ENCODE measurements at places on chromosomes 1 and 21.

DNA sequence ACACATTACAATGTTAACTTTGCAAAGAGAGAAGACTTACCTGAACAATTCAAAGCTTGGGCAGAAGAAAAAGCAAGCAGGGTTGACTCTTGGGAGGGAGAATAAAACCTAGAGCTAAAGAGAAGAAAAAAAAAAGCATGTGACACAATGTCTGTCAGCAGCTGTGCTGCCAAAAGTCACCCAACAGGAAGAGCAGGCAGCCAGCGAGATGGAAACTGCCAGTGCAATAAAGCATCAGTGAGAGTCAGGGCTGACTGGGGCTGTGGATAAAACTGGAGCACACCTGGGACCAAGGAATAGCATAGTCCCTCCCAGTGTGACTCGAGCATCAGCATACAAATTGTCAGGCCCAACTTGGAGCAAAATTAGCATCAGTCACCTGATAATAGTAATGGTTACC is 65.0 kb upstream of the SLC22A15 start:
- DNase-seq: peak; percentile 61

DNA sequence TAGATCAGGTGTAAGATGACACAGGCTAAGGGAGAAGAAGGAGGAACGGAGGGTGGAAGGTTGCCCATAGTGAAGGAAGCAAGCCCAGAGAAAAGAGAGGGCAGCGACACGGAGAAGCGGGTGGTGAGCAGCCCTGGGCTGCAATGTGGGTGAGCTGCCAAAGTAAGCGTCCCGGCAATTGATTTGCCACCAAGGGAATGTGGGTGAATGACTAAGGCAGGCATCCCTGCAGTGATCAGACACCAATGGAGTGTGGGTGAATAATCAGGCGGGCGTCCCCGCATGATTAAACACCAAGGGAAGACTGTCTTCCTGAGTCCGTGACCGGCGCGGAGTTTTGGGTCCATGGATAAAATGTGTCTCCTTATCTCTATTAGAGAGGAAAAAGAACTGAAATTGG is 79.6 kb downstream of the UCHL5 start:
- no peak for DNase-seq

- peak; percentile 68 for DNase-seq
Observed at GRCh38 chr1:205711105-205712048, 31.1 kb upstream of the SLC45A3 start.

GRCh38 chr1:87495147-87495546 is 166.5 kb downstream of the LMO4 start:
- DNase-seq: no peak

GRCh38 chr1:26168410-26169197 is at the start of gene C1orf232:
Gene C1orf232, minus strand, starts transcription at chr1:26168963. Its CDS starts 464 bp downstream, at chr1:26168499.
- DNase-seq: peak; percentile 88

DNA sequence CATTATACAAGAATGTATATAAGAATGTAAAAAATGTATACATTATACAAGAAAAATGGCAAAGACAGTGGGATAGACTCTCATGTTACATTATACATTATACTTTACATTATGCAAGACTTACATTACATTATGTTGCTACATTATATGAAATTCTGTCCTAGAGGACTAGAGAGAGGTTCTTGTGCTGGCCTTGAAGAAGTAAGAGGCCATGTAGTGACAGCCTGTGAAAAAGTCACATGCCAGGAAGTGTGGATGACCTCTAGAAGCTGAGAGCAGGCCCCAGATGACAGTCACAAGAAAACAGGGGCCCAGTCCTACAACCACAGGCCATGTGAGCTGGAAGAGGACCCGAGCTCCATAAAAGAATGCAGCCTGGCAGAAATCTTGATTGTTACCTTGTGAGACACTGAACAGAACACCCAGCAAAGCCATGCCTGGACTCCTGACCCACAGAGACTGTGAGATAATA is 30.5 kb upstream of the AHCYL1 start:
- DNase-seq: no peak

DNA sequence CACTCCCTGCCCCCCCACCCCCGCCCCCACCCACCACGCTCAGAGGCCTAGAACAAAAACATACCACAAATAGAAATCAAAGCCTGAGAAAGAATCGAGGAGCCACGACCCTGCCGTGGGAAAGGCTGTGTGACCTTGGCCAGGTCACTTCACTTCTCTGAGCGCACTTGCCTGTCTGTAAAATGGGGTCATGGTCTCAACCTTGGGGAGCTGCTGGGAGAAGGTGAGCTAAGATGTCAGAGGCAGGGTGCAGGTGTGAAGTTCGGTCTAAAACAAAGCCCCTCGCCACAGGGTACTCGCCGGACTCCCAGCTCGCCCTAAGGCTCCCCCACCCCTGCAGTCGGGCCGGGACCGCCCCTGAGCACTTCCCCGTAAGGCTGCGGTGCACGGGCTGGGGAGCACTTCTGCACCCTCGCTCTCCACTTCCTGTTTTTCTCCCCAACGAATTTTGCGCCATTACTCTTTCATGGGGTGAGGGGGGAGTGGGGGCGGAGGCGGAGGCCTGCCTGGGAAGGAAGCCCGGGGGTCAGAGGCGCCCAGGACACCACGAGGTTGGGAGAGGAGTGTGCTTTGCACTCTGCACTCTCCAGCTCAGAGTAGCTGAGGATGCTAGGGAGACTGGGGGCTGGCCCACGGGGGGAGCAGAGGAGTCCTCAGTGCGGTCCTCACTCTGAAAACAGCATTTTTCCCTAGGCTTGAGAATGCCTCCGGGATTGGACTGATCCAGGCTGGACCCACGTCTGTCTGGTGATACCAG is 21.9 kb upstream of the PIK3CD start:
- no peak for DNase-seq

DNA sequence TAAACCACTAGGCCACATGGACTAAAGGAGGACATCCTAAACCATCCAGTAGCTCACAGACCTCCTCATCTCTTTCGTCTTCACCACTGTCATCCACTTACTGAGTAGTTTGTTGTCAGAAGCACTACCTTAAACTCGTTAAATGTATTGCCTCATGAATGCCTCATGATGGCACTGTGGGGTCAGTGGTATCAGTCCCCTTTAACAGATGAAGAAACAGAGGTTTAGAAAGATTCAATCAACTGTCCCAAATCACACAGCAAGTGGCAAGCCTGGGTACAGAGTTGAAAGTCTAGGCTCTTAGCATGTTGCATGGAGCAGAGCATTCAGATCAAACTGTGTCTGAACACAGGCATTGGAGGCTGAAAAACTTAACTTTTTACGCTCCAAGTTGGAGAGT is 183.6 kb upstream of the KIAA0040 start:
- DNase-seq: peak; percentile 43

- no peak for DNase-seq
Observed at GRCh38 chr1:23393706-23394105, 24.1 kb upstream of the ZNF436 start.

DNA sequence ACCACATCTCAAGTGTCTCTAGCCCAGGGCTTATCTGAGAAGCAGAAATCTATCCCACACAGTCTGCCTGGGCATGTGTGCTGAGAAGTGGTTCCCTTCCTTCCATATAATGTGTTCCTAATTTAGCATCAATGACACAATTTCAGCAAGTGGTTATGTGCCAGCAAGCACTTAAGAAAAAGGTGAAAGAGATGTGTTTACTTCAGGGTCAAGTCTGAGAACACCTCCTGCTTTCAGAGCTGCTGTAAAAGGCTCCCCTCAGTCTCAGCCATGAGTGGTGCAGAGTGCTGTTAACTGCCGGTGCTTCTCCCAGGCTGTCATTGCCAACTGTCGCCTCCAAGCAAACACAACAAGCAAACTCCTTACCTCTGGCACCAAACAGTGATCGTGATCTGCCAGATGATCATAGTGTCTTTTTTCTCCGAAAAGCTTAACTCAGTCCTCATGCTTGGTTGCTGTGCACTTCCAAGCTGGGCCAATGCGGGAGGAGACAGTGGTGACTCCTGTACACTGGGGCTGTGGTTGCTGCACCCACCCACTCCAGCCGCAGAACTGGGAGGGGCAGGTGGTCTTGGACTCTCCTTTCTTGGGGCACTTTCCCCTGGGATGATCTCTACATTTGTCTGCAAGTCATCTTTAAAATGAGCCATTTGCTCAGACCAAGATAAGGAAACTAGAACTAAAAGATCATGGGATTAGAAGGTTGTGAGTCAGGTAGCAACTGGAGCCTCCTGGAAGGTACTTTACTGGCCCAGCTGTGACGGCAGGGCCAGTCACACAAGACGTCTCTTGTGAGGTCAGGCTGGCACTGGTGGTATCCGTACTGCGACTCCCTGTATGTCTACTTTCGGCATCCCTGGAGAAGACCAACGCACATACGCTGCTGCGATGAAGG is 32.4 kb downstream of the ATP1A1 start:
- DNase-seq: peak; percentile 65

- DNase-seq: no peak
Observed at GRCh38 chr1:178324003-178324402, 172.8 kb downstream of the CLEC20A start.

GRCh38 chr1:6891781-6892579 is 106.7 kb downstream of the CAMTA1 start:
- DNase-seq: no peak

DNA sequence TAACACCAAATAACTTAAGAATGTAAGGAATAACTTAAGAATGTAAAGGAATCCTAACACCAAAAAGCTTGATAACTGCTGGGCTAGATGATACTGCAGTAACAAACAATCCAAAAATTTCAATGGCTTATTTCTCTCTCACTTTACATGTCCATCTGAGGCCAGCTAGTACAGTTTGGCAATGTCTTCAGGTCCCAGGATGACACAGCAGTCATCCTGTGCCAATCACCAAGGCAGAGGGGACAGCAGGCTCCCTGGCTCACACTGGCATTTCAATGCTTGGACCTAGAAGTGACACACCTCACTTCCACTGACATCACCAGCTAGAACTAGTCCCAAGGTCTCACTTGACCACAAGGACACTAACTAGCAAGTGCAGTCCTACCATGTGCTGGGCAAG is 15.3 kb downstream of the DNAJC11 start:
- DNase-seq: no peak

- no peak for DNase-seq
Observed at GRCh38 chr1:2204415-2205190, 10.0 kb upstream of the FAAP20 start.

DNA sequence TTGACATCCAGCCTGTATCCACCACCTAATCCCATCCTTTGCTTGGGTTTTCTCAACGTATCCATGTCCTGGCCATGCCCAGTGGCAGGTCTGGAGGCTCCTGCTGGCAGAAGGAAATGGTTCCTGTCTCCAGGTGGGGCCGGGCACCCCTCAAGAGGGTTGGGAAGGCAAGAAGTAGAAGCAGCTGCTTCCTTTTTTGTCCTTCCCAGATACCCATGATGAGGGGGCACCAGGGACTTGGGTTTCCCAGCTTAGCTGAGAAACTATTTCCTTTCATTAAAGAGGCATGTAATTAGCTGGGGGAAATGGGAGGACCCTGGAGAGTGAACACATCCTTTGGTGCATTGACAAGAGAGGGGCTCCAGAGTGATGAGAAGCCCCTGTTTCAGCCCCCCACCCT is 21.1 kb upstream of the SLC45A3 start:
- DNase-seq: no peak

DNA sequence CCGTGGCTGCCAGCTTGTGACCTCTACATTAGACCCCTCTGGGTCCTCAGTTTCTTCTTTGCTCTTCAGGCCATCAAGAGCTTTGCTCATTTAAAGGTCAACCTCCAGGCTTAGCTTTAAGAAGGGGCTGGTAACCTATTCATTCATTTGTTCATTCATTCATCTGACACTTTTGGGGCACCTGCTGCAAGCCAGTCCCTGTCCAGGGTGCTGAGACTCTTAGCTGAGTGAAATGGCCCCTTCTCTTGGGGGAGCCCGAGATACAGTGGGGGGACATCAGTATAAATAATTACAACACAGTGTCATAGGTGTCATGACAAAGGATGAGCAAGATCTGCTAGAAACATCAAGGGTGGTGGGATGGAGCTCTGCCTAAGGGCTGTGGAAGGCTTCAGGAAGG is 10.5 kb upstream of the TTC4 start:
- no peak for DNase-seq

DNA sequence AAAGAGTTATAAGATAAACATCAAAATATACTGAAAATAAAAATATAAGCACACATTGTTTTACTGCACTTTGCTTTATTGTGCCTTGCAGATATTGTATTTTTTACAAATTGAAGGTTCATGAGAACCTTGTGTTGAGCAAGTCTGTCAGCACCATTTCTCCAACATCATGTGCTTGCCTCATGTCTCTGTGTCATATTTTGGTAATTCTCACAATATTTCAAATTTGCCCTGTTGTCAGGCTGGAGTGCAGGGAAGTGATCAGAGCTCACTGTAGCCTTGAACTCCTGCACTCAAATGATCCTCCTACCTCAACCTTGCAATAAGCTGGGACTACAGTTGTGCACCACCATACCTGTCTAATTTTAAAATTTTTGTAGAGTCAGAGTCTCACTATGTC is 21.3 kb upstream of the CNIH3 start:
- DNase-seq: no peak

GRCh38 chr1:183237046-183237445 is 51.0 kb downstream of the LAMC2 start:
- DNase-seq: no peak

DNA sequence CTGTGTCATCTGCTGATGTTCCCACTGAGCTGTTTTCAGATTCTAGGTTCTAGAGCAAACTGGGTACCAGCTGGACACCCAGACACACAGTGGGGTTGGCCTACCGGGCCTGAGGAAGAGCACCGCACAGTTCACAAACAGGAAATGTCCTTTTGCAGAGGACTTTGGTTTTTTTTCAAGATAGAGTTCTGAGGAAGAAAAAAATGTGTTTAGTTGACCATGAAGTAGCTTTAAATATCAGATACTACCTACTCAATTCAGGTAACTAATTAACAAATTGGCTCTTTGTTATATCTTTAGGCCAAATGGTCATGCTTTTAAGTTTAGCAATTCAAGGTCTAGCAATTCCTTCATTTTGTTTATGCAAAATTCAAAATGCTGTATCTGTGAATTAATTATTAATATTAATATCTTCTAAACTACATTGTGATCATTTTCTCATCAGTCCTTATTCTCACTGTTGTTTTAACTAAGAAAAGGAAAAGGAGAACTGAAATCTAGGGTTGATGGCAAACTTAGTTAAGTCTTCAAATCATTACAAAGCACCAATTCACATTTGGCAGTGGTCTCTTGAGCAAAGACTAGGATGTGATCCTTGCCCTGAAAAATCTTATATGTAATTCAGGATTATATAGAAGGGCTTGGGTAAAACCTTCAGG is 17.2 kb upstream of the NCF2 start:
- DNase-seq: no peak

- no peak for DNase-seq
Observed at GRCh38 chr21:14864211-14865021, 200.4 kb downstream of the NRIP1 start.

- DNase-seq: no peak
Observed at GRCh38 chr1:222416001-222416791, 131.7 kb downstream of the HHIPL2 start.

DNA sequence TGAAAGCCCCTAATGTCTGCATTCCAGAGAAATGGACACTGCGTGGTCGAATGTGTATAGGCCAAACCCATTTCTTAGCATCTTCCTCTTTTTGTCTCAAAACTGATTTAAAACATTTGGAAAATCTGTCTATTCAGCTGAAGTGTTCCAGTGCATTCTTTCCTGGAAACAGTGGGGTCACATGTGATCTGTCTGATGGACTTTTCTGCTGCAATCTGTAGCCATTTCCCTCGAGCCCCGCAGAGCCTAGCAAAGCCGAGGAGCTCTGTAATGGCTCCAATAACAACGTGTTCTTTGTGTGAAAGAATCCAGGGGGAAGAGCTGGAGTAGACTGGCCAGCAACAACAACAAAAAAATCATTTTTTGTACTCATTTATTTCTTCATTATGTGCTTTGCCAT is 329.3 kb downstream of the BARHL2 start:
- no peak for DNase-seq
